Progenitor cell of endocrine pancreas (in vitro differentiated cells): ENCODE measurements at places on chromosomes 11 and 22.
A peak's percentile ranks its signal among the peaks of the same experiment; 100 is the strongest.

- DNase-seq: no peak
Observed at GRCh38 chr11:26951809-26952515, 42.0 kb upstream of the FIBIN start.

DNA sequence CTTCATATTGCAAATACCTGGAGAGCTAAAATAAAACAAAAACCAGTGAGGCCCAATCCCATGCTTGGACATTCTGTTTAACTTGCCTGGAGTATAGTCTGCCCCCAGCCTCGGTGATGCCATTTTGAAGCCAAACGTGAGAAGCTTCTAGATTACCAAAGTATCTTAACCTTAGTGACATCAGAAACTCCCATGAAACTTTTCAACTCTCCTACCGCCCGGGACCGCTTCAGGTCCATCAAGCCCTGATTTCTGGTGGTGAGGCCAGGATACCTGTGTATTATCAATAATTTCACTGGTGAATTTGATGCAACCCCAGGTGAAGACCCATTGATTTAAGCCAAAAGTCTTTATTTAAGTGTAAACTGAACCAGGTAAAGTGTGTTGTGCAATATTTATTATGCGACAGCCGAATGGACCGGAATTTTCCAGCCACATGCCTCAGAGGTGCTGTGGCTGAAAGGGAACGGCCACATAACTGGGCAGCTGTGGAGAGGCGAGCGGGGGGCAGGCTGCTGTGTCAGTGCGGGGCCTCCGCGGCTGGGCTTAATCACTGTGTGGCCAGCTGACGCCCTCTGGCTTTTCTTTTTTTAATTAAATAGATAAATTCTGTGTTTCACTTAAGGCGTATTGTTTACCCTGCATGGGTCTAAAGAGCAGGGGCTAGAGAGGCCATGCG, 385.5 kb upstream of the B3GAT1 start:
- DNase-seq: no peak

DNA sequence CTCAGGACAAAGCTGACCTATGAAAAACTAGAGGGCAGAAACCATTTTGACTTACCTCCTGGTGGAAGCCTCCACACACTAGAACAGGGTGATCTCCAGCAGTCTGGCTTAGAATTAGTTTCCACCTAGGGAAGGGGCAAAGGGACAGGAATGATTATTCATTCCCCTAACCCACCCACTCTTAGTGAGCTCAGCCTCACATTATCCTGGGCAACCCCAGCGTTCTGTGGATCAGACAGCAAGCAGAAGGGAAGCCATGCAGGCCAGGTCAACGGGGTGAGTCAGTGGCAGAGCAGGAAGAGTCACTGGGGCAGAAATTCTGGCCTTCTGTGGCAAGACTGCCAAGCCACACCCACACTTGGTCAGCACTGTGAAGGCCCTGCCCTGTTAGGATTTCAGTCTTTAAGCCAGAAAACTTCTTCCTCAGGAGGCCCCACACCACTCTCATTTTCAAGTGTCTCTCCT, 10.5 kb downstream of the NUMA1 start:
- no peak for DNase-seq

- DNase-seq: no peak
Observed at GRCh38 chr11:67700548-67701262, 26.3 kb upstream of the ALDH3B2 start.

GRCh38 chr11:23370580-23371275, 510.5 kb upstream of the CCDC179 start:
- no peak for DNase-seq

- no peak for DNase-seq
Observed at GRCh38 chr22:37329238-37330140, 47.2 kb downstream of the CYTH4 start.

DNA sequence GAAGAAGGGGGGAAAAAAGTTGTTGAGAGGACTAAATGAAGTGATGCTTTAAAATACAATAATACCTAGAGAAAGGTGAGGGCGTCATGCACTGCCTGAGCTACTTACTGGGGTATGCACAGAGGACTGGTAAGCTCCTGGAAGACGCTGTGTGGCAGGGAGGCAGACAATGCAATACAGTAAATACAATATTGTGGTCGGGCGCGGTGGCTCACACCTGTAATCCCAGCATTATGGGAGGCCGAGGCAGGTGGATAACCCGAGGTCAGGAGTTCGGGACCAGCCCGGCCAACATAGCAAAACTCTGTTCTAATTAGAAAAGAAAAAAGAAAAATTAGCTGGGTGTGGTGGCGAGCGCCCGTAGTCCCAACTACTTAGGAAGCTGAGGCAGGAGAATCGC, 683 bp upstream of the SYTL2 start:
- no peak for DNase-seq

DNA sequence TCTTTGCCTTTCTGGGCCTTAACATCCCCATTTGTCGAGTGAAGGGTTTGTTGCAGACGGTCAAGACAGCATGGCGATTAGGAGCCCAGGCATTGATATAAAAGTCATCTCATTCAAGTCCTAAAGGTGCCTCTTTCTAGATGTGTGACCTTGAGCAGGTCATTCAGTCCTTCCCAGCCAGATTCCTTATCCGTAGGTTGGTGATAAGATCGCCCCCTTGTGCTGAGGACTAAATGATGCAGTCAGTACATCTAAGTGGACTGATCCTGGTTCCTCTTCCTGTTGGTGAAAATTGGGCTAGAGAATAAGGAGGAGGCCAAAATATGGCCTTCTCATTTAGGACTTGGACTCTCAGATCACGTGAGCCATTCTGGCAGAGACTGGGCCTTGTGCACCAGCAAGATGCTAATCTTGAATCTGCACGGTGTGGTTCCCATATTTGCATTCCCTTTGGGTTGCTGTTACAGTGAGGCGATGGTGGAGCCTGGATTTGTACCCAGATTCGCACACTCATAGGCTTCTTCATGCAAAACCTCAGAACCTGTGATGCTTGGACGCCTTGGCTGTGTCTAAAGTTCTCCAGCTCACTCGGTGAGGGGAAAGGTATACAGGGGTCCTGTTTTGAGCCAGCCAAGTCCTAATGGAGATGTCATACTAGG, 156.8 kb downstream of the MYO18B start:
- DNase-seq: no peak

DNA sequence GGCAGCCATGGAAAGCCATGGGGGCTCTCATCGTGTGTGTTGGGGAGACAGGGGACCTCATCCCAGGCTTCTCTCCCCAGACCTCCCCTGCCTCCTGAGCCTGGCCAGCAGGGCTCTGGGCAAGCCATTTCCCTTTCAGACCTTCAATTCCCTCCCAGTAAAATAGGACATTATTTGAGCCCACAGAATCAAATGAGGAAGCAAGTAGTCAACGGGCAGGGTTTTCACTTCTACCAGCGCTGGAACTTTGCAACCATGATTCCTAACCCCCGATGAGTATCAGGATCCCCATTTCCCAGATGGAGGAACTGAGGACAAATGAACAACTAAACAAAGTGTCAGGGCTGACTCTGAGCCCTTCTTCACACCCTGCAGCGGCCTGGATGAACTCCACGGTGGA, 48.9 kb upstream of the TCF20 start:
- no peak for DNase-seq

DNA sequence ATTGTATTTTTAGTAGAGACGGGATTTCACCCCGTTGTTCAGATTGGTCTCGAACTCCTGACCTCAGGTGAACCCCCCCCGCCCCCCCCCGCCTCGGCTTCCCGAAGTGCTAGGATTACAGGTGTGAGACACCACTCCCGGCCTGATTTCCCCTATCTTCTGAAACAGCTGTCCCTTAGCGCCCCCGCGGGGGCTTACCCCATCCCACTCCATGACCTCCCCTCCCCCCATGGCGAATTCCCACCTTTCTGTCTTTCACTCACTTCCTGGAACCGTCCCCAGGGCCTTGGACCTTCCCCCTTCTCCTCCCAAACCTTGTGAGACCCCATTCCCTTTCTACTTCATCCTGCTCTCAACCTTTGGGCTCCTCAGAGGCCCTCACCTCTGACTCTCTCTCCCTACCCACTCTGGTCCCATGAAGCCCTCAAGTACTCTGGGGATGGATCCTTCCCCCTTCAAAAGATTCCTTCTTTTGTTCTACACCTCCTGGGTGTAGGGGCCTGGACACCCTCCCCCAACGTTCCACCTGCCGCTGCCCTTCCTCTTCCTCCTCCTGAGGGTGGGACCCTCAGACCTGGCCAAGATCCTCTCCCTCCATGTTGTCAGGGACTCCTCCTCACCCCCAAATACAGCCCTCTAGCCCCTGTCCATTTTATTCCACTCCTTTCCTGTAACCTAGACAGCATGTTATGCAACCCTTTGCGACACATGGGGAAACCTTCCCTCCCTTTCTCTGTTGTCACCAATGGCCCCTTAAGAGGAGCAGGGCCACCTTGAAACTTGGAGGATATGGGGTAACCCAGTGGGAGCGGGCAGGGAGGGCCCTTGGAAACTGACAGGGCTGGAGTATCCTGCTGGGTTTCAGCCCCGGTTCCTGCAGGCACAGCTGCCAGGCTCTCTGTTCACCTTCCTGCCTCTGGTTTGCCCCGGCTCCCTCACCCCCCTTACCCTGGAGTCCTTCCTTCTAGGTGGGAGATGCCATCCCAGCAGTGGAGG, 1.1 kb downstream of the PRDX5 start:
- DNase-seq: no peak

DNA sequence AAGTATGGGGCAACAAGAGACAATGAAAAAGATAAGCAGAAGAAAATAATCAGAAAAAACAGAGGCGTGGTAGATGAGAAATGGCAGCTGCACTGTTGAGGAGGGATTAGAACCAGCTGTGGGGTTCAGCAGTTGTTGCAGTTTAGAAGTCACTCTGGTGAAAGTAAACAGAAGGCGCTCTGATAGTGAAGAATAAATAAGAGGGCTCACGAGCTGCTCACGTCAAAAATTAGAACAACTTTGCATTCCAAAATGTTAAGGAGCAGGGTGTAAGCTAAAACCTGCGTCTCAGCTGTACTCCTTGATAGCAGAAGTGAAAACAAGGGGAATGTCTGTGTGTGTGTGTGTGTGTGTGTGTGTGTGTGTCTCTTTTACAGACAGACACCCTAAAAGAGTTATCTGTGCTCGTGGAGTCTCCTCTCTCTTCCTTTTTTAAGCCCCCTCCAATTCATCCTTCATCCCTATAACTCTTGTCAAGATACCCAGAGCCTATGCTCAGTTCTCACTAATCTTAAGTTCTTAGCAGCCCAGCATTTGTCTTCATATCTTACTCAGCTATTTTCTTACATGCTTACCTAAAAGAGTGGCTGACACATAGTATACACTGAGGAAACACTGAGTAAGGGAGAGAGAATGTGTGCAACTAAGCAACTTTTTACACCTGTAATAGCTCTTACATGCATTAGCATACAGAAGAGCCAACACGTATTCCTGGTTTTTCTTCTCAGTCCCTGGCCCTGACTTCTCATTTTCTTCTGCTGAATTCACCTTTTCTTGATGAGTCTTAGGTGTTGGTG, 8.9 kb downstream of the TTC17 start:
- no peak for DNase-seq

GRCh38 chr22:49432211-49432896, 395.3 kb downstream of the BRD1 start:
- DNase-seq: no peak

- DNase-seq: peak; percentile 35
Observed at GRCh38 chr11:87421422-87421821, 383.7 kb downstream of the TMEM135 start.

DNA sequence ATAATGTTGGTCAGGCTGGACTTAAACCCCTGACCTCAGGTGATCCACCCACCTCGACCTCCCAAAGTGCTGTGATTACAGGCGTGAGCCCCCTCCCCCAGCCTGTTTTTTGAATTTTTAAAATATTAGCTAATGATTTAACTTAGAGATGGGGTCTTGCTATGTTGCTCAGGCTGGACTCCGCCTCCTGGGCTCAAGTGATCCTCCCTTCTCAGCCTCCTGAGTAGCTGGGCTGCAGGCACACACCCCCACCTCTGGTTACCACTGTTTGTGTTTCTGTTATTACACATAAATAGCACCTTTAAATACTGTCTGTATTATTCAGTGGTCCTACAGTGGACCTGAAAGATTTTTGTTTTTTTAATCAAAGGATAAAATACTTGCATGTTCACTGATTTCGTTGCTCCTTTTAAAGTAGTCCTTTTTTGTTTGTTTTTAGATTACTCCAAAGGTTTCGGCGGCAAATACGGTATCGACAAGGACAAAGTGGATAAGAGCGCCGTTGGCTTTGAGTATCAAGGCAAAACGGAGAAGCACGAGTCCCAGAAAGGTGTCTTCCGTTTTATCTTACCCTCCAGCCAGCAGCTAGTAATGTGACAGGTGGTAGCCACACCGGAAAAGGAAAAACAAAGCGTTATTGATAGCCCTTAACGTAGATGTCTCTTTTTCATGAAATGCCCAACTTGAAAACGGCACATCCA, 21.1 kb downstream of the CTTN start:
- no peak for DNase-seq

DNA sequence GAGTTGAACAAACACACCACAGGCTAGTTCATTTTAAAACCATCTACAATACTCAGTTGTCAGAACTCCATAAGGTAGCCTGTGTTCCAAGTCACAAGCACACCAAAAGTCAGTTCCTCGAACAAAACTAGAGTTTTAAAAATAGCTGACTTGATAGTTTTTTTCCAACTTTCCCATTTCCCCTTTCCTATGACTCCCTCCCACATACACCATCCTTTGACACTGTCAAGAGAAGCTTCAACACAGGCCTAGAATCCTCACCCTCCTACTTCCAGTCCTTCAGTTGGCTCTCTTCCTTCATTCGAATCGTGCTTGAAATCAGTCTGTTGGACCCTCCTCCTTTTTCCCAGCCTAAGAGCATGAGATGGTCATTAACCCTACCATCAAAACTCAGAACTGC, 105.7 kb upstream of the AKIP1 start:
- DNase-seq: no peak

DNA sequence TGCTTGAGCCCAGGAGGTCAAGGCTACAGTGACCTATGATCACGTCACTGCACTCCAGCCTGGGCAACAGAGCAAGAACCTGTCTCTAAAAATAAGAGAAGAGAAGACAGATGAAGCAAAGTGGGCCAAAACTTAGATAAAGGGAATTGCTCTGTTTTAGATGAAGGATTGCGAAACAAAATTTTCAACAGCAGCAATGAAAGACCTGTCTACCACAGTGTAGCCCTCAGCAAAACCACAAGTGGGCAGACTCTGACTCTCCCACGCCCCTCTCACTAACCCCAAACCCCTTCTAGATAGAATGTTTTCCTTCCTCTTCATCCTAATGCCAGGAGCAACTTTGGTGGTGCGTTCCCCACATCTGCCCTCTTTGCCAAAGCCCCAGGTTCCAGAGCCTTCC, 105.6 kb upstream of the ALDH3B2 start:
- DNase-seq: no peak

GRCh38 chr11:71565263-71565662, at the start of gene KRTAP5-10:
Gene KRTAP5-10, plus strand, starts transcription at chr11:71565563. Its CDS starts 25 bp downstream, at chr11:71565588.
- DNase-seq: no peak
